ENCODE measurements at places on chromosomes 5 and 9.

DNA sequence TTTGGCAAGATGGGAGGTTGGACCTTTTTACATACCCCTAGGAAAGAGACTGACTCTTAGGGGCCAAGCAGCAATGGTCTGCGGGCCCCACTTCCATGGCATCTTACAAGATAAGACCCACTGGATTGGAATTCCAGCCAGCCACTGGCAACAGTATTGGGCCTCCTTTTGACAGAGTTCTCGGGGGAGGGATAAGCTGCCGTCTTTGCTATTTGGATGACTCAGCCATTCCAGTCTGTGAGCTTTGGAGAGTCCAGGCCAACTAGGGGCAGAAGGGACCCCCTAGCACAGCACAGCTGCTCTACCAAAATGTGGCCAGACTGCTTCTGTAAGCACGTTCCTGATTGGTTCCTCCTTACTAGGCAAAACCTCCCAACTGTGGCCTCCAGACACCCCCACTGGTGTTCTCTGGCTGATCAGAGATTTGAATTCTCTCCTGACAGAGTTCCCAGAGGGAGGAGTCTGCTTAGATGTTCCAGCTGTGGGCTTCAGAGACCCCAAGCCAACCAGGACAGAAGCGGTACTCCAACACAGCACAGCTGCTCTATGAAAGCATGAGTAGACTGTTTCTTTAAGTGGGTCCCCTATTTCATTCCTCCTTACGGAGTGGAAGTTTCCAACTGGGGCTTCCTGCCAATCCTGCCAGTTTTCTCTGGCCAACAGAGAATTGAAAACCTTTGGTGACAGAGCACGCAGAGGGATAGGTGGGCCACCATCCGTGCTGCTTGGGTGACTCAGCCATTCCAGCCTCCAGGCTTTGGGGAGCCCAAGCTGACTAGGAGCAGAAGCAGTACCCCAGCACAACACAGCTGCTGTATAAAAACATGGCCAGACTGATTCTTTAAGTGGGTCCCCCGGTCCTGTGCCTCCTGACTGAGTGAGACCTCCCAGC is 672.1 kb upstream of the RIOK2 start:
- DNase-seq, result peak; percentile 15

DNA sequence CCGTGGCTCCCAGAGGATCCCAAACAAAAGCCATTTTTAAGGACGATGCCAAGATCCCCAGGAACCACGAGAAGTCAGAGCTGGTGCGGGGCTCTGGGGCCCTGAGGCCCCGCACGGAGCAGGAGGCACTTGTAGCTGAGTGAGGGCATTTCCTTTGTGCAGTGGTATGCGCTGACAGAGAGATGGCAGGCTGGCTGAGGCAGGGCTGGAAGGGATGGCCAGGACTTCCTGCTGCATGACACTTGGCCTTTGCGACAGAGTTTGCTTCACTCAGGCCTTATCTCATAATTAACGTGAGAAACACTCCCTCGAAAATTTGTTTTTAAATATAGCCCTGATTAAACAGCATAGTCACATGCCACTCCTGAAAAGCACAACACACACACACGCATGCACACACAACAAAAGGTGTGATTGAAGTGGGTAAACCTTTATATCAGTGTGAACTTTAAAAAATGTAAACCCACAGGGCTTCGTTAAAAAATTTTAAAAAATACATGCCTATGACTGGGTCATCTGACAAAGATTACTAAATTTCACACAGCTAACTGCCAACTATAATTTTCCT is 536.6 kb downstream of the PDE4D start:
- DNase-seq, result no peak

GRCh38 chr9:37787059-37787458 is 2.2 kb upstream of the EXOSC3 start:
- no peak for DNase-seq

GRCh38 chr9:127437497-127438264 is 13.5 kb downstream of the ZNF79 start:
- DNase-seq, result no peak

DNA sequence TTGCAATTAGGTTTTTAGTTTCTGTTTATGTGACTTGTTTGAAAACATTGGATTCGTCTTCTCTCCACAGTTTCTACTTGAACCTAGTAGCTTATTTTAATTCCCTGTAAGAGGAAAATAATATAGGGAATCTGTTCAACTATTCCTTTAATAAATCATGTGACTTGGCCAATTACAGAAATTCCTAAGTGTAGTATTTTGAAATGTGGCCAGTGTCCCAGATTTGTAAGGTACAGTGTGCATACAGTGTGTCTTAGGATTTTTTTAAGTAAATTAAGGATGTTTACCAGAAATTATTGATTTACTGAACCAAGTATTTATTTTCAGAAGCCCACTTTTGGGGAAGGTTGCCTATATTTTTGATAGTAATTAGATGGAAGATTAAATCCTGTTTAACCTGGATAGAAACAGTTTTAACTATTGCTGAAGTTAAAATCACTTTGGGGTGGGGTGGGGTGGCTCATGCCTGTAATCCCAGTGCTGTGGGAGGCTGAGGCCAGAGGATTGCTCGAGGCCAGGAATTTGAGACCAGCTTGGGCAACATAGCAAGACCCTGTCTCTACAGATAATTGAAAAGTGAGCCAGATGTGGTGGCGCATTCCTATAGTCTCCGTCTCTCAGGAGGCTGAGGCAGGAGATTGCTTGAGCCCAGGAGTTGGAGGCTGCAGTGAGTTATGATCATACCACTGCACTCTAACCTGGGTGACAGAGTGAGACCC is 36.9 kb downstream of the G3BP1 start:
- no peak for DNase-seq

DNA sequence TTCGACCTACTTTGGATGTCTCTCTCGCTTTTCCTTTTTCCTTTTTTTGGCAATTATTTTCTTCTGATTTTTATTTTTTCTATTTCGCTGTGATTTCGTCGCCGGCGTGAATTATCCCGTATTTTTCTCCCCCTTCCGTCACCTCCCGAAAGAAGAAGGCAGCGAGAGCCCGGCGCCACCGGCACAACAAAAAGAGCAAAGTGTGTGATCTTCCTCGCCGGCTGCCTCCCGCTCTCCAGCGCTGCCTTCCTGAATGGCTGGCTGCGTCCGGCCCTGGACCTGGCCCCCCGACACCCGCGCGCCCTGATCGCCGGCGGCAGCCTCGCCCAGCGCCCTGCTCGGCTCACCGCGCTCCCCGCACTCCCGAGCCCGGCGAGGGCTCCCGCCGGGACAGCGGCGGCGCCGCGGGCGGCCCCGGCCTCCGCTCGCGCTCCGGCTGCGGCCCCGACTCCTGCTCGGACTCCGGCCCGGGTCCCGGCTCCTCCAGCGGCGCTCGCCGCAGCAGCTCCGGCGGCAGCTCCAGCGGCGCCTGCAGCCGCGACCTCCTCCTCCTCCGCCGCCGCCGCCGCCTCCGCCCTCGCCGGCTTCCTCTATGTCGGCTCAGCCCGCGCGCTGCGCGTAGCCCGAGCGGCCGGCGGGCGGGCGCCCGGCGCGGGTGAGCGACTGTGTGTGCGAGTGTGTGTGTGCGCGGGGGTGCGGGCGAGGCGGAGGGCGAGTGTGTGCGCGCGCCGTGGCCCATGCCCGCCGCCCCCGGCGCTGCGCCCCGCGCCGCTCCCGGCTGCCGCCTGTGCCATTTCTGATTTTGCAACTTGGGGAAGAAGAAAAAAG is 960 bp downstream of the NR2F1 start:
- no peak for DNase-seq

GRCh38 chr9:120348951-120349429 is 231.0 kb downstream of the CDK5RAP2 start:
- peak; percentile 78 for DNase-seq

GRCh38 chr5:121325930-121326329 is 525.8 kb upstream of the FTMT start:
- no peak for DNase-seq

DNA sequence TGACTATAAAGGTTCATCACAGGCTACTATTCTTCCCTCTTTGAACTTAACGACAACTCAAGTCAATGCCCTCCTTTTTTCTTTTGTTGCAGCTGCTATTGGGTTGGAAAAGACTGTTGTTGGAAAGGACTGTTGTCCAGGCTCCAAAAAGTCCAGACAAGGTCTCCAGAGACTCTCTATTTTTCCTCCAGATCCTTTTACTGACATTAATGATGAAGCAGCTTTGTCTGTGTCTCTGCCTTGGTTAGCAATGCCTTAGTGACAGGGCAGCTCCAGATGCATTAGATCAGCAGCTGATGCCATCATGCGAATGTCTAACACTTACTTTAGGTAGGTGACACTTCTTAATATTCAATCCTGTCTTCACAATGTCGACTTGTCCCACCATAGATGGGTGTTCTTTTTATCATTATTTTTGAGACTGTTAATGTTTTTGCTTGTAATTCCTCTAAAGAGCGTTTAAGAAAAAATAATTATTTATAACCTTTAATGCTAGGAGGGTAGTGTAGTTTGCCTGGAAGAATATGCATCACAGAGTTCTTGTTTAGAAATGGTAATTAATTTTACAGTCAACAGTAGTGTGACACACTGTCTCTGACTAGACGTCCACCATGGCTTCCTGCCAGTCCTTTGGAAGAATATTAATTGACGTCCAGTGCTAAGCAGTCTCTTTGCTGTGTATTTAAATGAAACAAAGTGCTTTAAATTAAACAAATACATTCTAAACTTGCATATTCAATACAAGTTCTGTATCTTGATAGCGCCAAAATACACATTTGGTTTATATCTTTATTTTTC is 492.2 kb downstream of the NR2F1-AS1 start:
- DNase-seq, result no peak

- peak; percentile 59 for DNase-seq
These were observed 83.7 kb upstream of the BARHL1 start for GRCh38 chr9:132498531-132499210.

DNA sequence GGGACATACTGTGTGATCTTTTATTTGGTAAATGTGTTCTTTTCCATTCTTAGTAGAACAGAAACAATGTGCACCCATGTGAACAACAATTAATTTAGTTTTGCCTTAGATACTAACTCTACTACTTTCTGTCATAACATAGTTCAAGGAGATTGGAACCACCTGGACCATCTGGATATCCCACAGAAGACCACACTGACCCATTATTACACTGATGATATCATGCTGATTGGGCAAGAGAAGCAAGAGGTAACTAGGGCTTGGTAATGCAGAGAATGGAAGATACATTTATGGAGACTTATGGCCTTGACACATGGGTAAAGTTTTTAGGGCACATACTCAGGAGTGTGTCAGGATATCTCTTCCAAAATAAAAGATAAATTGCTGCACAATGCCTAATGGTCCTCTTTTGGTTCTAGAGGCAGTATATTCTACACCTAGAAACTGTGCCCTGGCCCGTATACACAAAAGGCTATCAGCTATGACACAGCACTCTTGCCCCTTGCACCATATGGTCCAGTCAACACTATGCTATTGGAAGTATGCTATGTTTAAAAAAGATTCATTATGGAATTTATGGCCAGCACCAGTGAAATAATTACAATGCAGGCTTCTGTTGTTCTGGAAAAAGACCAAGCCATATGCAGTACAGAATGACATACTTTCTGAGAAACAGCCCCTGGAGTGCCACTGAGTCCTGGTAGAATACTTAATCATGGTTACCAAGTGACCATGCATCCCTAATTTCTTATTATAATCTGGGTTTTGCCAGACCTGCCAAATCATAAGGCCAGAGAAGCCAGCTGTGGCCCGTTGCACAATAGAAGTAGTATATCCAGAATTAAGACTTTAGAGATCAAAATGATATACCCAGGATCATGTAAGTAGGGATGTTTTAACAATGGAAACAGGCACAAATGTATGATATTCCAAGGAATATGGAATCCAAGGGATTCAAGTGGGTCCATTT is 41.6 kb upstream of the MROH2B start:
- peak; percentile 16 for DNase-seq
